Endothelial cell of umbilical vein (primary cell): ENCODE measurements at places on chromosomes 1 and 21. TPM values are rescaled to one million over a fixed set of nuclear protein-coding genes. Genes with fewer than 3 reads are reported as not detected.

- DNase-seq = no peak
These were observed 105.5 kb upstream of the SPAG17 start for GRCh38 chr1:118290571-118290970.

DNA sequence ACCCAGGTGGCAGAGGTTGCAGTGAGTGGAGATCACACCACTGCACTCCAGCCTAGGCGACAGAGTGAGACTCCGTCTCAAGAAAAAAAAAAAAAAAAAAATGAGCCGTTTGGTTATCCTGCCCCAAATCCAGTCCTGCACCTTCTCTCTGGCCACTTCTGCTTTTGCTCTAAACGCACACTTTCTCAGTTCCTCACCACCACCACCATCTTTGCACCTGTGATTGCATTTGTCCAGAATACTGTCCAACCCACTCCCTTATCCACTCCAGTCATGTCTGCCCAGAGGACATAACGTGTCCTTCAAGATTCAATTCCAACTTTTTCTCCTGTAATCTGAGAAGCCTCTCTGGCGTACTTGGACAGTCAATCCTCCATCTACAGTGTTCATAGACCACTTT lies 2.2 kb upstream of the NEK2 start:
- no peak for DNase-seq

GRCh38 chr1:33098371-33098770 lies 17.4 kb downstream of the AZIN2 start:
- DNase-seq = no peak

GRCh38 chr1:187733232-187733631 lies 904.5 kb downstream of the PLA2G4A start:
- DNase-seq = no peak

GRCh38 chr21:22020221-22020620 lies 1022.0 kb downstream of the NCAM2 start:
- DNase-seq = no peak

Gene LPAR3
- not detected in 2 replicates for total RNA-seq
